ENCODE measurements at places on chromosomes 5 and 9. TPM values are rescaled to one million over a fixed set of nuclear protein-coding genes. Genes with fewer than 3 reads are reported as not detected.

GRCh38 chr5:4230471-4230785 lies 634.8 kb downstream of the IRX1 start:
- no peak overlapping the region for H3K4me3 ChIP-seq
- H3K27me3 ChIP-seq: peaks cover 4% of the 10 kb centered on the region
- DNase-seq: no peak

DNA sequence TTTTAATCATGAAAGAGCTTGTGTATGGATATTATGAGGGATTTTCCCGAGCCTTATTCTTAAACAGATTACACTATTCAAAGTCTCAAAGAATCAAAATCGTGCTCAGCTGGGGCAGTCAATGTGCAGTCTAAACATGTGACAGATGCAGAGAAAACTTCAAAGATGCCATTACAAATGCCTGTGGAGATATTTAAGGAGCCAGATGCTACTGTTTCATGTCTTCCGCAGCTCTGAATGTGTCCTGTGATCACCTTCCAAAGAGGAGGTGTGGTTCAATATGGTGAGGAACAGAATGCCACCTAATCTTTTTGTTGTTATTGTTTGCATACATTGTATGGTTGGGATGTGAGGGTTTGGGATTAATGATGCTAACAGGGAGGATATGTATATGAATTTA lies 593.3 kb upstream of the ARRDC3 start:
- H3K36me3 ChIP-seq: no peaks in the 10 kb centered on the region
- H3K27ac ChIP-seq: no peak overlapping the region
- no peak for DNase-seq
- no peak overlapping the region for H3K4me3 ChIP-seq
- H3K27me3 ChIP-seq: no peaks in the 10 kb centered on the region

DNA sequence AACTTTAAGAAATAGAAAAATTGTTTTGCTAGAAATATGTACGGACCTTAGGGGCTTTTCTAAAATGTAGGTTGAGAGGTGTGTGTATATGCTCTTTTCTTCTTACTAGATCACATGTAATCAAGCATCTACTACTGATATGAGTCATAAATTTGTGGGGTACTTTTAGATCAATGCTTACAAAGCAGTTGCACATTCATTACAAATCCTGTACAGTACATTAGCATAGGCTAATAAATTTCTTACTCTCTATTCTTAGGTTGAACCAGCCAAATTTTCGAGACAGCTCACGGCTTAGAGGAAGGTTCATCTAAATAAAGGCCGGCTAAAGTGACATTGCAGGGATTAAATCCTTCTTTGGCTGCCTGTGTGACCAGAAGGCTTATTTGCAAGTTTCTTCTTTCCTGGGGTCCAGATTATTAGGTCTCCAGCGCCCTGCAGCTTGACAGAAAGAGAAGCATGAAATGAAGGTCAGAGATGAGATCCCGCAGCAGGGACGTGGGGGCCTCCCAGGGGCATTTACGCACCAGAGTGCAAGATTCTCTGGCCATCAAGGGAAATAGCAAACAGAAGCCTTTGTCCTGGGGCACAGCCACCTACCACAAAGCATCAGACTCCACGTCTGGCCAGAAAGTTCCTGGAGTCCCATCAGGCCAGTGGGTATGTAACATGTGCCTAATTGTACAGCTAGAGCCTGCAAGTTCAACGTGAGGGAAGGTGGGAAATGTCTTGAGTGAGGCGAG lies 53.0 kb downstream of the NIM1K start:
- H3K4me3 ChIP-seq: no peak overlapping the region
- no peak for DNase-seq
- no peaks in the 10 kb centered on the region for H3K36me3 ChIP-seq
- H3K4me1 ChIP-seq: no peaks in the 10 kb centered on the region

The FAM153A gene
- total RNA-seq: not detected

DNA sequence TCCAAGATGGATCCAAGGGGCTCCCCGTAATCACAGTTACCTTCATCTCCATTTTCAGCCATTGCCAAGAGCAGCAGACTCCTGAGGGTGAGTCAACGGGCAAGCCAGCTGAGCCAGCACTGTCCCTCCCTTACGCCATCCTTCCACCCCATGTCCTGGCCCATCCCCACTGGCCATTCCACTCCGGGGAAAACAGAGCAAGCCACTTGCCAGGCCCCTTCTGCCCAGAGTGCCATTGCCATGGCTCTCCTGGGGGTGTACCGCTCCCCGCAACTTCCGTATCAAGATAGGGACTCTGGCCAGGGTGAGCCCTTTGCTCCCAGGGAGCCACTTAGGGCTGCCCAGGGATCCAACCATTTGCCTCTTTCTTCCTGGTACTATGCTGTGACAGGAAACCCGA lies 48.9 kb upstream of the CDKN2AIPNL start:
- H3K27me3 ChIP-seq: no peaks in the 10 kb centered on the region
- no peaks in the 10 kb centered on the region for H3K36me3 ChIP-seq
- H3K27ac ChIP-seq: no peak overlapping the region
- no peak for DNase-seq

DNA sequence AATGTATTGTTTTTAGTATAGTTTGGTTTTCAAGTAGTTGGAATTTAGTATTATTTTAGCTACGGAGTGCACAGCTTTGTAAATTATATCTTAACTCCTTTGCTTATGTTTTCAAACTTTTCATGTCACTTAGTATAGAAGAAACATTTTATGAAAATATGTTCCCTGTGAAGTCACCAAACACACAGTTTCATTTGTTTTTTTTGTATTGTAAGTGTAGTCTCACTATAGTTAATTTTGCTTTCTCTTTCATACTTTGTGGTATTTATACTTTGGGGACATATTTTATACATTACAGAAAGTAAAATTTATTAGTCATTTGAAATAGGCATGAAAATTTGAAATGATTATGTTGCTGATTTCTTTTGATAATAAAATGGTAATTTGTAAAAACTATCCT lies 5.0 kb downstream of the CHSY3 start:
- peaks cover 14% of the 10 kb centered on the region for H3K4me1 ChIP-seq
- H3K27ac ChIP-seq: no peak overlapping the region
- H3K36me3 ChIP-seq: no peaks in the 10 kb centered on the region

The LVRN gene
- total RNA-seq: 0.64 TPM

DNA sequence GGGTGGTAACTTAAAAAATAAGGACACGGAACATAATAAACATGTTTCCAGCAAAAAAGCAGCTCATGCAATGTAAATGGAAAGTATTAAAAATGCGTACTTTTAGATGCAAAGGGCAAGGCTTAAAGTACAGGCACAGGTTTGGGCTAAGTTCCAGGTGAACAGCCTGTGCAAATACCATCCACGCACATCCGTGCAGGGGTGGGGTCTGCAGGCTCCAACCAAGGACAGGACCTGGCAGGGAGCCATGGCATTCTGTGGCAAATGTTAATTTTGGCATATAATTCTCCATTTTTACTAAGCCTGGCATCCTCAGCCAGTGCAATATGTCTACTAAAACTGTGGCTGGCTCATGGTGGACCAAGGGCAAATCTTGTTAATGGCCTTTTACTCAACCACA lies 365.8 kb upstream of the DAP start:
- no peak overlapping the region for H3K4me3 ChIP-seq
- H3K27ac ChIP-seq: no peak overlapping the region
- H3K36me3 ChIP-seq: no peaks in the 10 kb centered on the region
- H3K27me3 ChIP-seq: no peaks in the 10 kb centered on the region
- no peak for DNase-seq

DNA sequence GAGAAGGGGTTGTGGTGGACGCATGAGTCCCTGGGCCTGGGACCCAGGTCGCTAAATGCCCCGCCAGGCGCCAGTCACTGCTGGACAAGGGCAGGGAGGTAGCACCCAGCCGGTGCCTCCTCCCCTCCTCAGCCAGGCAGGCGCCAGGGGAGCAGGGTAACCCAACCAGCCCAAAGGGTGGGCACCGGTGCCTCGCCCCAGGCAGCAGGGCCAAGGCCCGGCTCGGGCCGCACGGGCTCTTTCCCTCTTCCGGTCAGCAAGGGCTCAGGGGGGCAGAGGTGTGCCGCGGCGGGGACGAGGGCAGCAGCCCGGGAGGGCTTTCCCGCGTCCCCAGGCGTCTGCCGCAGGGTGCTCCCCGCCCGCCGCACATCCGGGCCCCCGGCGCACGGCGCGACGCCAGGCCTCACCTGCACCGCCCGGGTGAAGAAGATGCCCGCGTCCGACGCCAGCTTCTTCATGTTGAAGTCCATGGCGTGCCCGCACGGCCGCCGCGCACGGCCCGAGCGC lies 393 bp downstream of the SH3GLB2 start:
- H3K36me3 ChIP-seq: no peaks in the 10 kb centered on the region
- peaks cover 22% of the 10 kb centered on the region for H3K4me1 ChIP-seq

The CDH18 gene
- total RNA-seq: not detected

The TLR4 gene
- 9.1 TPM for total RNA-seq
